Fibroblast of skin of left biceps (primary cell): ENCODE measurements at places on chromosomes 16 and 17.
A peak's percentile ranks its signal among the peaks of the same experiment; 100 is the strongest.

- no peak for DNase-seq
These were observed 4.8 kb upstream of the ZNF469 start for GRCh38 chr16:88377961-88378360.

- DNase-seq, result no peak
These were observed 23.3 kb downstream of the SEC14L5 start for GRCh38 chr16:4981473-4981872.

- no peak for DNase-seq
These were observed 10.3 kb downstream of the KAT7 start for GRCh38 chr17:49798738-49799137.

- DNase-seq, result no peak
These were observed 20.1 kb upstream of the ALKBH5 start for GRCh38 chr17:18163547-18163946.

GRCh38 chr17:26765860-26766709 is 527.8 kb upstream of the WSB1 start:
- DNase-seq, result no peak

- DNase-seq, result no peak
These were observed 184.6 kb downstream of the ZNF423 start for GRCh38 chr16:49671333-49671732.

- DNase-seq, result no peak
These were observed 56.7 kb downstream of the MRC2 start for GRCh38 chr17:62684179-62684578.

GRCh38 chr16:46648656-46649055 is 27.5 kb upstream of the SHCBP1 start:
- no peak for DNase-seq

GRCh38 chr16:84554627-84555328 is 50.3 kb upstream of the MEAK7 start:
- no peak for DNase-seq

- DNase-seq, result no peak
These were observed 29.9 kb downstream of the METTL16 start for GRCh38 chr17:2481760-2482159.

DNA sequence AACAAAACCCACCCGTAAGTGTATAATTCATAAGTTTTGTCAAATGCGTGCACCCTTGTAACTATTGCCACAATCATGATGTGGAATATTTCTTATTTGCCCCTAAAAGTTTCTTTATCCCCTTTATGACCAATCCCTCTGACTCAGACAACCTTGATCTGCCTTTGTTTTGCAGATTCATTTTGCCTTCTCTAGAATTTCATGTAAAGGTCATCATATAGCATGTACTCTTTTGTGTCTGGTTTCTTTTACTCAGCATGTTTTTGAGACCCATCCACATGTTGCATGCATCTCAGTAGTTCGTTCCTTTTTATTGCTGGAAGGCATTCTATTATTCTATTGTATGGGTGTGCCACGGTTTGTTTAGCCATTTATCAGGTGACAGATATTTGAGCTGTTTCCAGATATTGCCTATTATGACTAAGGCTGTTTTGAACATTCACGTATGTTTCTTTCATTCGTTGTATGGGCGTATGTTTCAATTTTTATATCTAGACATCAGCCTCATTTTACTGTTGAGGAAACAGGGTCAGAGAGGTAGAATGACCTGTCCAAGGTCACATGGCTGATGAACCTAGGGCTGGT is 192.4 kb downstream of the RAB11FIP4 start:
- no peak for DNase-seq

GRCh38 chr17:43416998-43417890 is 18.5 kb downstream of the ARL4D start:
- DNase-seq, result no peak

DNA sequence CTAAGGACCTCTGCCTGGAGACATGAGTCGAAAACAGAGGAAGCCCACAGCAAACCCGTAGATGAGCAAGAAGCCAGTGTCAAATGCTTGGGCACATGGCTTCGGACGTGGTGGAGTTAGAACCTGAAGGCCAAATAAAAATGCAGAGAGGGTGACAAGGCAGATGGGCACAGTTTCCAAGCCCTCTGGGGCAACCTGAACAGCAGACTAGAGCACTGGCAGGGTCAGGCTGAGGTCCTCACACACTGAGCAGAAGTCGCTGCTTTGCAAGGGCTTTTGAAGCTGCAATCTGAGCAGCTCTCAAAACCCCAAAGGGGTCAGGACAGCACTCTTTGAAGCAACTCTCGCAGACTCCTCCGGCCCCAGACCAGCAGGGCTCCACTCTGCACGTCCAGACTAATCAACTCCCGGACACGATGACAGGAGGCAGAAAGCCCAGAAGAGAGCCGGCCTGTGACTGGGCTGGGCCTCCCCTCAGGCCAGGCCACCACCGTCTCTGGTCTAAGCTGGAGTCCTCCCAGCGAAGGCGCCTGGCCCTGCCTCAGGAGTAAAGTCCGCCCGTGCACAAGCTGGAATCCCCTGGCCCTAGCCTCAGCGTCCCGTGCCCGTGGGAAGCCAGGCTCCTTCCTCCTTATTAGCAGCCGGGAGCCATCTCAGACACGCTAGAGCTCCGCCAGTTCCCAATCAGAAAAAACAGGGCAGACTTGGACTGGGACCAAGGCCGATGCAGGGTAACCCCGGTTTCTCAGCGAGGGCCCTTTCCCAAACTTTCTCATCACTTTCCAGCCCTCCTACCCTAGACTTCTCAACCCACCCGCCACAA is 924 bp downstream of the SMARCD2 start:
- DNase-seq, result no peak

GRCh38 chr16:89410794-89411309 is 79.5 kb downstream of the ANKRD11 start:
- DNase-seq, result no peak

GRCh38 chr17:80498920-80499410 is 22.6 kb upstream of the NPTX1 start:
- no peak for DNase-seq

GRCh38 chr16:84913315-84913714 is 93.5 kb downstream of the CRISPLD2 start:
- DNase-seq, result no peak

DNA sequence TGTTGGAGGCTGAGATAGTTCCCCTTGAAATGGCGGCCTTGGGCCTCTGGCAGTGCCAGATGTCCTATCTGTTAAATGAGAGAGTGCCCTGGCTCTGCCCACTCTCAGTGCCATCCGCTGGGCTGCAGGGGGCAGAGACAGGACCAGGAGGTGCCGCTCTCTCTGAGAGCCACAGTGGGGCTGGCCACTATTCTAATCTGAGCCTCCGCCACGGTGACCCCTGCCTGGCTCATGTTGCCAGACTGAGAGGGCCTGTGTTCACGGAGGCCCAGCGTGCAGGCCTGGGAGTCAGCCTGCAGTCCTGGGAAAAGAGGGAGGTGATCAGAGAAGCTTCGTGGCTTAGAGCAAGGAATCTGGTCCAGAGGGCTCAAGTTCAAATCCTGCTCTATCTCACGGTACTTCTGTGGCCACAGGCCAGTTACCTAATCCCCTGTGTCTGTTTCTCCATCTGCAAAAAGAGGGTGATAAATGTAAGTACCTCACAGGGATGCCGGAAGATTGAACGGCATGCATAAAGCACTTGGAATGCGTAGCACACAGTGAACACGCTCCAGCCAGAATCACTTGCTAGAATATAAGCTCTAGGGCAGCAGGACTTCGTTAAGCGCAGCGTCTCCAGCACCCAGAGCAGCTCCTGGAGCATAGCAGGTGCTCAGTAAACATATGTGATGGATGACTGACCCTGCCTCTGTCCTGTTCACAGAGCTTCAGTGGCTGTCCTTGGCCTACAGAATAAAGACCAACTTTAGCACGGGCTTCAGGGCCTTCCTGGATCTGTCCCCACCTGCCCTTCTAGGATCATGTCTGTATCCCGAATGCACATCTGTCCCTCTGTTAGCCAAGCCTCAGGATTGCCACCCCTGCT is 6.3 kb downstream of the ATP2A3 start:
- DNase-seq, result no peak

GRCh38 chr17:10031606-10032005 is 126.5 kb upstream of the RCVRN start:
- DNase-seq, result no peak

DNA sequence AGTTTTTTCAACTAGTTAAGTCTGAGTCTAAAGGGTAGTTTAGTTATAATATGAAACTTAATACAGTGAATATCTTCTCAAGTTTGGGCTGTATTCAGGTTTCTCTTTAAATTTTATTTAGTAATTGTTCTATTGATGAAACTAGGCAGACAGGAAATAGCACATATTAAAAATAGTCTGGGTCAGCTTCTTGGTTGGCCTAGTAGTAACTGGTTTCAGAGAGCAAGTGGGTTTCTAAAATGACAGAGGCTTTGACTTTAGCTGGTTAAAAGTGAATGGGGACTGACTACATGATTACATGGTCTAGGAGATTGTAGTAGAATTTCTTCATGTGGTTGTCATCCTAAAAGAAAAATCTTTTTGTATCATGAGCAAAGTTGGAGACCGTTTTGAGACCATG is 46.8 kb downstream of the OMG start:
- DNase-seq, result no peak

GRCh38 chr16:86479419-86479818 is 30.9 kb upstream of the FOXF1 start:
- no peak for DNase-seq

- no peak for DNase-seq
These were observed 20.8 kb downstream of the GGA3 start for GRCh38 chr17:75240394-75241142.

DNA sequence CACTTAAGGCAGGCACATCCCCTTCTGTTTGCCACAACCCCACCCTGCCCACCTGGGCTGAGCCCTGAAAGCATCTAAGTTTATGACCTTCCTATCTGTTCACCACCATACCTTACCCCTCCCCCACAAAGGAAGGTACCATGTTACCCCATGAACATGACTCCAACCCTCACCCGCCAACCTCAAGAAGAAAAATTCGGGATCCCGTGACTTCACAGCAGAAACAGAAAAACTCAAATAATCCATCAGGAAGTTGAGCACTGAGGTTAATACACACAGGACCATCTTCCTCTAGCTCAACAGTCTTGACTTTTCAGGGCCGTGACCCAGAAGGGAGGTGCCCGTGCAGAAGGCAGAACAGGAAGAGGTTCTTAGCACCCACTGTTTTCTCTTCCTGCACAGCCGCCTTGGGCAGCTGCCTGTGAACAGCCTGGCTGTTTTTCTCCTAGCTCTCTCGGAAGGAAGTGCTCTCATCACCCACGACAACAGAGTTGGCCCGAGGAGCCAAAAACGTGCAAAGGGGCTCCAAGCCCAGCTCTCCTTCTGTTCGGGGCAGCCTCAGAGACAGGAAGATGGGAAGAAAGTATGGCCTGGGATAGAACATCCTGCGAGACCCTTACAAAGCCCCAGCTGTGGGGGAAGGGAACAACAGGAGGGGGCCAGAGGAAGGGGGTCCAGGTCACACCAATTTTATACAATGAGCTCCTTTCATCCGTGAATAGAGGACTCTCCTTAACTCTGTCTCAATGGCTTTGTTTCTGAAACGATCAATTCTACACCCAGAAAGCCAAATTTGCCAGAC is 101.1 kb downstream of the XYLT1 start:
- no peak for DNase-seq

- no peak for DNase-seq
These were observed 10.7 kb upstream of the NOS2 start for GRCh38 chr17:27810902-27811557.

- no peak for DNase-seq
These were observed 124.4 kb downstream of the SPACA3 start for GRCh38 chr17:33116021-33116551.

DNA sequence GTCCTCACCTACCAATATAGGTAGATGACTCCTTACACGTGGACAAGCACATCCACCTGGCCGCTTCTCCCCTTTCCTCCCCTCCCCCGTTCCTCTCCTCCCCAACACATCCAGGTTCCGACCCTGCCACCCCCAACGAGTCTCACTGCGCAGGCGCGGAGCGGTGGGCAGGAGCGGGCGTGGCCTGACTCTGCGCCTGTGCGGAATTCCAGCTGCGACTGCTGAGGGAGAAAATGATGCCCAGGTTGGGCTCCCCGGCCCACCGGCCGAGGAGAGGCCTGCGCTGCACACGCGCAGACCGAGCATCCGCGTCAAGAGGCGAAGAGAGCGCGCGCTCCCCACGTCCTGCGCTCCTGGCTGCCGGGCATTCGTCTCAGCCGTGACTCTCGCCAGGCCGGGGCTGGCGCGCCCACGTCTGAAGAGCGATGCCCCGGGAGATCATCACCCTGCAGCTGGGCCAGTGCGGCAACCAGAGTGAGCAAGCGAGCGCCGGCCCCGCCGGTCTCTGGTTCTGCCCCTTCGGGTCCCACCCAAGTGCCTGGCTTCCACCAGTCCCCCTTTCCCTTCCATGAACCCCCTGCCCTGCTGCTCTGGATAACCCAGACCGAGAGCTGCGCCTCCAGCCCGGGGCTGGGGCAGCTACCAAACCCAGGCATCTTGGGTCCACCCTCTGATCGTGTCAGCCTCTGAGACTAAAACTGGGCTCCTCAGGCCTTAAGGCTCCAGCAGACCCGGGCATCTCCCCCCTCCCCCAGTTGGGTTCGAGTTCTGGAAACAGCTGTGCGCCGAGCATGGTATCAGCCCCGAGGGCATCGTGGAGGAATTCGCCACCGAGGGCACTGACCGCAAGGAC is at the start of gene TUBG2:
Gene TUBG2, plus strand, starts transcription at position 206 of the 853 bp plus-strand sequence. Its CDS starts 220 bp downstream, at position 426.
- peak; percentile 76 for DNase-seq

DNA sequence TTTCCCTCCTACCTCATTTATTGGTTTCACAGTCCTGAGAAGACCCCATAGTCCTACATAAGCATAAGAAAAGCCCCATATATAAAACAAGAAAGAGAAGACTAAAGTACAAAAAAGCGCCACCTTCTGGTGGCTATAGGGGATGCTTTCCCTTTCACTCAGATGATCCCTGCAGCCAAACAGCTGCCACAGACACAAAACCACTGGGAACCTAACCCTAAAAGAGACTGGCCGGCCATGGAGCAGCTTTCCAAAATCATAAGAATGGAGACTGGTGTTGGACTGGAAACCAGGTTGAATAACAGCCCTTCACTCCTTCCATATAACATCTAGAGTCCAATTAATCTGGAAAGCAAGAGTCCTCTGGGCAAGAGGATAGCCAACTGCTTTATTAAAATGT is 11.4 kb downstream of the DYNC1LI2 start:
- no peak for DNase-seq

- DNase-seq, result no peak
These were observed 22.4 kb downstream of the SOCS3 start for GRCh38 chr17:78337244-78338109.

GRCh38 chr17:1058423-1059130 is 61.6 kb downstream of the TIMM22 start:
- no peak for DNase-seq
